Large intestine (tissue), 12 donors: ENCODE measurements at places on chromosomes 16 and 17.

- DNase-seq = no peak
Observed at GRCh38 chr17:47810901-47811635, 10.5 kb downstream of the OSBPL7 start.

GRCh38 chr17:22492331-22492730 is 800.0 kb downstream of the KCNJ18 start:
- DNase-seq = no peak

- no peak for DNase-seq
Observed at GRCh38 chr16:27235938-27236245, 32.6 kb downstream of the KDM8 start.

DNA sequence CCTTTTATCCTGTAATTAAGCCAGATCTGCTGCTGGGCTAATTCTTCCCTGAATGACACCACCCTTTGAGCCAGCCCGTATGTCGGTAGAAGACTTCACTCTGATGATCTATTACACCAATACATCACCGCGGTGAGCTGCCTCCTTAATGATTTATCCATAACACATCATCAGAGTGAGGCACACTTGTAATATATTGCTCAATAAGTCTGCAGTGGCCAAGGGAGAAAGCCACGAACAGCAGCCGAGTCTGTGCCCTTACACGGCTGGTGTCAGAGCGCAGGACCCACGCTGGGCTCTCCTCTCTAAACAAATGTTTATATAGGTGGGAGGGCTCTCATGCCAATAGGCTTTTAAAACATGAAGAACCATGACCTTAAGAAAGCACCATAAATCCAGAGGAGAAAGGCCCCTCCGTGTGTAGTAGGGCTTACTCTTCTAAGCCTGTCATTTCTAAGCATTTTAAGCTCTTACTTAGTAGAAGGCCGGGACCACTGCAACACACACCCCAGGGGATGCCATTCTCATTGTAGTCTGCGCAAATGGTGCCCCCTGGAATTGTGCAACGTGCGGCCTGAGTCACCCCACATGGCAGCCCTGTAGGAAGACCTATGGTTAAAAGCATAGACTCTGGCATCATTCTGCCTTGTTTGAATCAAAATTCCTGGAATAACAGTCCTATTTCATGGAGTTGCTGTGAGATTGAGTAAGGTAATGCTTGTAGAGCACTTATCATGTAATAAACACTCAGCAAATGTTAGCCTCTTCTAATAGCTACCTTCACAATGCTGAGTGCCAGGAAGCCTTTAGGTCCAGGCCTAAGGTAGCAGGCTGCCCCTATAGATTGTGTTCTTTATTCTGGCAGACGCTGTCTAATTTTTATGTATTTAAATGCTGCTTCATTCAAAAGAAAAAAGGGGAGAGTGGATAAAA is 26.1 kb downstream of the MRPS23 start:
- no peak for DNase-seq

DNA sequence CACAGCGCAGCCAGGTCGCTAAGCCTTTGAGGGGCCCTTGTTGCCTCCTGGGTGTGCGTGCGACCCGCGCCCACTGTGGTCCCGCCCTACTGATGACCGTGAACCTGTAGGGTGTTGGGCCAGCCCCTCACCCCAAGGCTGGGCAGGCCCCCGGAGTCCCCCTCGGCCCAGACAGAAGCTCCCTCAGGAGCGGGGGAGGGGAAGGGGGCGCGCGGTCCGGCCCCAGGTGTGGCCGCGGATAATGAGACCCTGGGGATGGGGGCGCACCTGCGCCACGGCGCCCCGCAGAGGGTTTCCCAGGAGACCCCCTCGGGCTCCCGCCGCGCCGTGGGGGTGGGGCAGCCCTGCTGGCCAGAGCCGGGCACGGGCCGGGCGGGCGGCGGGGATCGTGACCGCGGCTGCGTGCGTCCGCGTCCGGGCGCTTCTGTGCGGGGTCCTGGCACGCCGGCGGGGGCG is 358 bp upstream of the ARHGDIG start:
- DNase-seq = no peak

DNA sequence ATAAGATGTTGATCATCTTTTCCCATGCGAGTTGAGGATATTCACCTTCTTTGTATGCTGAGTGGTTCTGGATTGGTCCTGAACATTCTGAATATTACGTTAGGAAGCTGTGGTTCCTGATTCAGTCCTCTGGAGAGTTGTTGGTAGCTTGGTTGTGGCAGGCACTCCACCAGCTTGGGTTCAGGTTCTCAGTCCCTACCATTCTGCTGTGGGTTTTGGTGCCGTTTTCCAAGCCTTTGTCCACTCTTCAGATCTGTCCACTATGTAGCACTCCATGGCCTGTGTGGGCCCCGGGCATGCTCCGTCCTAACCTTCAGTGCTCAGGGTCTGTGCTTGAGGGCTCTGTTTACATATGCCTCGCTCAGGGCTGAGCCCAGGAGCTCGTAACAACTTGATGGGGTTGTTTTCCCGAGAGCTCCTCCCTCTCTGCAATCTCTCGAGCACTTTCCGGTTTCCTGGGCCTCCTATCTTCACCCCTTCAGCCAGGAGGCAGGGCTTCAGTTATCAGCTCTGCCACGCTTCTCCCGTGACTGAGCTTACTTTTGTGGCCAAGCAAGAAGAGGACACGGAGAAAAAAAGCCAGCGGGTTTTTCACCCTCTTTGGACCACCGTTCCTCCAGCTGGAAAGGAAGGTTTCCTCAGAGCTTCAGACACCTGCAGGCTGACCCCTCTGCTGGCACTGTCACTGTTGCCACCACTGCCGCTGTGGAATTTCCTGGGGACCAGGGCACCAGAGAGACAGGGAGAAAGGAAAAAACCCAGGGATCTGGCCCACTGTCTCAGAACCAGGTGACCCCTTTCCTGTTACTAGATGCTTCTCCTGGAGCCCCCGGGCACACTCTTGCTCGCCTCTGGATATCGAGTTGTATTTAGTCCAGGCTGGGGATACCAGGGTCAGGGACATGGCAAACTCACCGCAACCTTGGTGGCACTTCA is 19.6 kb downstream of the KIAA0513 start:
- DNase-seq = peak; percentile 92

GRCh38 chr16:4175849-4176248 is 59.6 kb upstream of the ADCY9 start:
- DNase-seq = no peak

GRCh38 chr17:79246225-79247190 is 171.9 kb downstream of the ENGASE start:
- no peak for DNase-seq

GRCh38 chr17:44220213-44221083 is 973 bp upstream of the UBTF start:
- DNase-seq = no peak
